ENCODE measurements at places on chromosomes 7 and 10. TPM values are rescaled to one million over a fixed set of nuclear protein-coding genes. Genes with fewer than 3 reads are reported as not detected.

DNA sequence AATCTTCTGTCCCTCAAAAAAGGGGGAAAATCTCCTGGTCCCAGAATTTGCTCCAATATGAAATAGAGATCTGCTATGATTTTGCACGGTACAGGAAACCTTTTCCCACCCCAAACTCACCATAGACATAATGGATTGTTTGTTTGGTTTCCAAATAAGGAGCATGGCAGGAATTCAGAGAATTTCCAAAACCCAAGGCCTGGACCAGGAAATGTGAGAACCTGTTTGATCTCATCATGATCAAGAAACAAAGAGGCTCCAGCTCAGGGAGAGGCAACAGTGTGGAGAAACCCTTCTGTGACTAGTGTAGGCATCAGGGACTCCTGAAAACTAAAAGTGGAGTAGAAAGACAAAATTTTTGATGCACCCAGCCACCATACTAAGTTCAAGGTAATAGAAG is 1548.1 kb upstream of the LRRTM3 start:
- DNase-seq = no peak

DNA sequence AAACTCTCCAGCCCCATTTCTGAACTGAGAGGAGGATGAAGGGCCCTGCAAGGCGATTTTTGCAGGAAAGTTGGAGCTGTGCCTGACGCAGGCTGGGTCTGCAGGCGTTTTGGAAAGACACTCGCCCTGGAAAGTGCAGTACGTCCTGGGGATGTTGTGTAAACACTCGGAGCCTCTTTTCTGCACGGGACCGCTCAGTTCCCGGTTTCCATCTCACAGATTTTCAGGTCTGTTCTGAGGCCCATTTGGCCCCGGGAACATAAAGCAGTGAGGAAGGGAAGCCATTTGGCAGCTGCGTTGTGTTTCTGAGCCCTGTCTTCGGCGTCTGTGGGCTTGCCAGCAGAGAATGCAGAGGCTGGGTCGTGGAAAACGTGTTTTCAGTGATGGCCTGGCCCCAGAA is 655.0 kb upstream of the MGMT start:
- DNase-seq = no peak

- DNase-seq = no peak
These were observed 92.7 kb downstream of the DNAJC1 start for GRCh38 chr10:21910798-21911197.

GALNT17 gene
- total RNA-seq = 0.36 TPM

DNA sequence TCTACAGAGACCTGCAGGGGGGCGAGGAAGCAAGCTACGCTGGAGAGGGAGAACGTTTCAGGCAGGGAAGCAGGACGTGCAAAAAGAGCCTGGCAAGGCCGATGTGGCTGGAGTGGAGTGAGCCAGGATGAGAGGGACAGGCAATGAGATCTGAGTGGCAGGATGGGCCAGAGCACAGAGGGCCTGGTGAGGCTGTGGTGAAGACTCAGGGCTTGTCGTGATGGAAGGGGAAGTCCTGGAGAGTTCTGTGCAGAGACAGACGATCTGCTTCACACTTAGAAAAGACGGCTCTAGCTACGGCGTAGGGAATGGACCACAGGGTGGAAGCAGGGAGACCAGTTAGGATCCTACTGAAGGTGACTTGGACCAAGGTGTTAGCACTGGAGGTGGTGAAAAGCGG is 87.0 kb downstream of the SH3PXD2A start:
- DNase-seq = no peak

GRCh38 chr10:28509286-28509685 is 23.6 kb upstream of the WAC start:
- no peak for DNase-seq

LDB3 gene
- total RNA-seq = under 0.01 TPM

DNA sequence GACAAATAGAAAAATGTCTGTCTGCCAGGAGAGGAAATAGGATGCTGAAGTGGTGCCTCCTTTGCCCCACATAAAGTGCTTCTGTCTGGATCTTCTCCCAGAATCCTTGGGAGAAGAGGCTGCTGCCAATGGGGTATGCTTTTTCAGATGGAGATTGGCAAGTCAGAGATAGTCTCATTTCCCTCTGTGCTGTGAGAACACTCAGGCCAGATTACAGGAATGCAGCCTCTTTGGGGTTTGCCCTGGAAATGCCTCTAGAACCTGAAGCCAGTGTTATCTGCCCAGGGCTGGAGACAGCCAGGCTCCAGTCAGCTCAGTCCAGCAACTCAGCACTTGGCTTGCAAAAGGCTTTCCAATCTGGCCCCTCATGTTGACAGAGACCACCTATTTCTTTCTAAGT is 119.1 kb upstream of the PHYHIPL start:
- no peak for DNase-seq

DNA sequence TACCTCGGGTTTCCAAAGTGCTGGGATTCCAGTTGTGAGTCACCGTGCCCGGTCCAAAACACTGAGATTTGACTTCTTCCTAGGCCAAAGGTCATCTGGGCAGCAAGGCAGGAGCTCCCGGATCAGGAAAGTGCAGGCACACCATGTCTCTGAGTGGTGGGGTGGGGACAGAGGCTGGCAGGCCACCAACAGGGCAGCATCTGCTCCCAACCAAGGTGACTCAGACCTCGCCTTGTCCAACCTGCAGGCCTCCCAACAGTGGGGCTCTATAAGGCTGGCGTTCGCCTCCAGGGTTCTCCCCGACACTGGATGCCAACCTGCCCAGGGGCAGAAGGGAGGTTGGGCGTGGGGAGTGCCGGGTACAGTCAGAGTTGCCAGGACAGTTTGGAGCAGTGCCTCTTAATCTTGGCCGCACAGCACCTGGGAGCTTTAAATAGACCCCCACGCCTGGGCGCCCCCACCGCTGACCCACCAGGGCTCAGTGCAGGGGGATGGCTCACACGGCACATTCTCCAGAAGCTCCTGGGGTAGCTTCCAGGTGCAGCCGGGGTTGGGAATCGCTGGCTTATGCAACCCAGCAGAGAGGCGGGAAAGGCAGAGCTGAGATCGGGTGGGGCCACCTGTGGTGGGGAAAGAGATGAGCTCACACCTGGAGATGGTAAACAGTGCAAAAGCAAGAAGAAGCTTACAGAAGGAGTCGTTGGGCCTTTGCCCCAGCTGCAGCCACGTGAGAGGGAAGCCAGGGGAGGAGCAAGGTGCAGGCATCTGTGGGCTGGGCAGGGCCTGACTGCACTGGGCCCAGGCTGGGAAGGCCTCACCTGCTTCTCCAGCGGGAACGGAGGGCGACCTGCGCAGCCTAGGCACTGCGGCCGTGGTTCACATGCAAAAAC is 10.9 kb downstream of the CALML5 start:
- peak; percentile 58 for DNase-seq

NRCAM gene
- total RNA-seq = 0.88 TPM

DNA sequence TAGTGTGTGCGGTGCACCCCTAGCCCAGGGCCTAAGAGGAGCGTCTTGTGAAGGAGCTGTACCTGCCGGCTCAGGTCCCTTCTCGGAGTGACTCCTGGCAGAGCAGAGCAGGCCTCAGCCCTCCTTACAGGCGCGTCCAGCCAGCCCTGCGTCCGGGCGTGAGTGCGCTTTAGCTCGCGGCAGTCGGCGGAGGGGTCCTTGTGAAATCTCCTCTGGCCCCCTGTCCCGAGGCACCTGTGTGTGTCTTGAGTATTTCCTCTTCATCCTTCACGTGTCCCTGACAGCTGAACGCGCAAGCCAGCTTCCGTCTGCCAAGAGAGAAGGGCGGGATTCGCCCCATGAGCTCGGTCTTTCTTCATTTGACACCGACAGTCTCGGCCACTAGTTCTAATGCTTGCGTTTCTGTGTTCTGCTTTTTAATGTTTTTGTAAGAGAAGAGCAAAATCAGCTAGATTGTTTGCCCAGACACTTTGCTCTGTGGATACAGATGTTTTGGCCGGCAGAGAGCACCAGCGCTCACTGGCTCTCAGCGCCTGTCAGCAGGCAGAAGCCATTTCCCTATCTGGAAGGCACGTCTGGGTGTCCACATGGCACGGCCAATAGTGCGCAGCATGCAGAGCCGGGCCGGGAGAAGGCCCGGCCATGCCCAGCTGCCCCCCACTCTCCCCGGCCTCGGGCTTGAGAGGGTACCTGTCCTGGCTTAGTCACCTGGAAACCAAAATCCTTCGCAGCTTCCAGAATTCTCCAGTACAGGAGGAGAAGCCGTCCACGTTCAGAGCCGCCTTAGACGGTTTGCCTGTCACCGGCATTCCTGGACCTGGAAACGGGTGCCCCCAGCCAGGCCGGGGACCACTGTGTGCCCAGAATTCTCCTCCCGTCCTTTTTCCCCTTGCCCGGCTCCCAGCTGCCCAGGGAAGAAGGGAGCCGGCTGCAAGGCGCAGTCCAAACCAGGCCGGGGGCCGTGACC is 7.0 kb downstream of the GET4 start:
- peak; percentile 89 for DNase-seq

WDR86 gene
- 8.5 TPM for total RNA-seq

GRCh38 chr7:27123477-27124053 is 7.0 kb downstream of the HOXA4 start:
- peak; percentile 75 for DNase-seq

SLC35G1 gene
- 5.4 TPM for total RNA-seq

DNA sequence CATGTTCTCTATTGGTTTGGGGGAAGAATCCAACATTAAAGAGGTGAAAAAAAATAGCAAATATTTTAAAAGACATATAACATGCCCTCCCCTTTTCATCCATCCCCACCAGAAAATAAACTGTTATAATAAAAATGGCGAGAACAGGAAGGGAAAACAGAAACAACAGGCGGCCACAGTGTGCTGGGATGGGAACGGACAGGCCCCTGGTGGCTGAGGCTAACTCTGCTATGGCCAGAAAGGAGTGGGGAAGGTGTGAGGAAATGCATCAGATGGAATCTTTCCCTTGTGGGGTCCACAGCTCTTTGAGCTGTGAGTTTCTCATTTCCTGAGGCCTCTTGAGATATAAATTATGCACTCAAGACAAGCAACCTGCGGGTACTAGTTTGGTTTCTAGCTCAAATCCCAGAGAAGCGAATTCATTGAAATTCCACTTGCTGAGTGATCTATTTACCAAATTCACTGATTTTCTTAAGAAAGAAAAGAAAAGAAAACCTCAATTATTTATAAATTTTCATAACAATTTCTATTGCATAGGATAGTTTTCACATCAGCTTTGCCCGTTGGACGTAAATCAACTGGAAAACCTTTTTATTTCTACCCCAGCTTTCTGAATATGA is 139.5 kb downstream of the BMPER start:
- no peak for DNase-seq

GRCh38 chr10:101301111-101301731 is 52.7 kb upstream of the BTRC start:
- DNase-seq = peak; percentile 73

DNA sequence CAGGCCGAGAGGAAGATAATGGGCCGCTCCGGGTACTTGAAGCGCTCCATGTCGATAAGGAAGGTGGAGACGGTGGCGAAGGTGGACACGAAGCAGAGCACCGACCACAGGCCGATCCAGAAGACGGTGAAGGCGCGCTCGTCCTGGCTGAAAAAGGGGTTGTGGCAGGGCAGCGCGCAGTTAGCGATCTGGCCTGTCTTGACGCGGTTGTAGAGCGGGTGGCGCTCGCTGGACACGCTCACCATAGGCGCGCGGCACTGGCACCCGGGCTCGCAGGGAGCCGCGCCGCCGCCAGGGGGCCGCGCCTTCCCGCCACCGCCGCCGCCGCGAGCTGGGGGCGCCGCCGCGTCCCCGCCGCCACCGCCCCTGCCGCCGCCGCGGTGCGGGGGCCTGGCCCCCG is 1.6 kb downstream of the FZD8 start:
- peak; percentile 96 for DNase-seq

OR6V1 gene
- not detected for total RNA-seq

AGMO gene
- total RNA-seq = 1.2 TPM

- DNase-seq = no peak
These were observed 240.8 kb downstream of the ARHGAP12 start for GRCh38 chr10:31687663-31688482.

ZNF736 gene
- total RNA-seq = 14.4 TPM

GRCh38 chr7:5173496-5173895 is 16.5 kb upstream of the WIPI2 start:
- no peak for DNase-seq

TLX1 gene
- total RNA-seq = not detected

INA gene
- total RNA-seq = 0.29 TPM

DNA sequence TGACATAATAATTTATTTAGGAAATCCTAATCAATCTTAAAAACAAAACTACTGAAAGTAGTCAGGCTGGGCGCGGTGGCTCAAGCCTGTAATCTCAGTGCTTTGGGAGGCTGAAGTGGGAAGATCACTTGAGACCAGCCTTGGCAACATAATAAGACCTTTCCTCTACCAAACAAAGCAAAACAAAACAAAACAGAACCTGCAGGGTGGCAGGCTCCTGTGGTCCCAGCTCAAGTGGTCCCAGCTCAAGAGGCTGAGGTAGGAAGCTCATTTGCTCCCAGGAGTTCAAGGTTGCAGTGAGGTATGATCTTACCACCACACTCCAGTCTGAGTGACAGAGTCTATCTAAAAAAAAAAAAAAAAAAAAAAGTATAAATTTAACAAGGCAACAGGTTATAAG is 748.0 kb downstream of the CNTNAP2 start:
- DNase-seq = no peak

DNA sequence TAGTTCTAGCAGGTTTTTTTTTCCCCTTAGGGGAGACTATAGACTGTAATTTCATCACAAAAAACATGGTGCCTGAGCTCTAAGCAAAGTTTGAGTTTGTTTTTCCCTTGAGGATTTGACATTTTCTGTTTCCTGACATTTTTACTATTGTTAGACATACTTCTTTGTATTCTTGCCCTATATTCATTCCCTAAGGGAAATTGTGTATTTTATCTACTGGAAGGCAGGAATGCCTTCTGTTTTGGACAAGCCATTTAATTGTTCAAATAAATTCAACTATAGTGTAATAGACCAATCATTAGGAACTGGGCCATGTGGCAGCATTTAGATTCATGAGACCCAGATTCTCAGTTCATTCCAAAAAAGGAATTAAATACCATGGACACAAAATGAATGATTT is 335.0 kb downstream of the EXOC4 start:
- DNase-seq = no peak

SPDYE2 gene
- total RNA-seq = not detected

DNA sequence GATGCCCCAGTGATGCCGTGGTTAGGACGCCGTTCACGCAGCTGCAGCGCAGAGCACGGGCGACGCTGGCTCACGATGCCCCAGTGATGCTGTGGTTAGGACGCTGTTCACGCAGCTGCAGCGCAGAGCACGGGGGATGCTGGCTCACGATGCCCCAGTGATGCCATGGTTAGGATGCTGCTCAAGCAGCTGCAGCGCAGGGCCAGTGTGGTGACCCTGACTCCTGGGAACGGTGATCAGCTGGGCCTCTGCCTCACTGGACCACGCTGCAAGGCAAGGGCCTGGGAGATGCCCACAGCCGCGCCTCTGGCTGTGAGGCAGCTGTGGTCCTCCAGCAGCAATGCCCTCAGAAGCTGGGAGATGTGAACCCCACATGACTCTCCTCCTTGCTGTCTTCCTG is 280.6 kb downstream of the DNAJB6 start:
- peak; percentile 58 for DNase-seq

All from osteoblast (primary cell).